Stimulated activated CD4-positive, alpha-beta T cell treated with anti-CD3 and anti-CD28 coated beads, TNF-alpha, amount 100 ng/mL, for 48 hours (primary cell): ENCODE measurements at places on chromosomes 3 and 15.

- DNase-seq, result no peak
These were observed 47.6 kb downstream of the IDH2 start for GRCh38 chr15:90054618-90055097.

GRCh38 chr3:34703053-34703452 lies 904.6 kb downstream of the PDCD6IP start:
- DNase-seq, result no peak

GRCh38 chr3:174548841-174549623 lies 310.1 kb upstream of the NAALADL2 start:
- DNase-seq, result no peak

GRCh38 chr3:87390821-87391220 lies 114.4 kb upstream of the POU1F1 start:
- DNase-seq, result no peak

DNA sequence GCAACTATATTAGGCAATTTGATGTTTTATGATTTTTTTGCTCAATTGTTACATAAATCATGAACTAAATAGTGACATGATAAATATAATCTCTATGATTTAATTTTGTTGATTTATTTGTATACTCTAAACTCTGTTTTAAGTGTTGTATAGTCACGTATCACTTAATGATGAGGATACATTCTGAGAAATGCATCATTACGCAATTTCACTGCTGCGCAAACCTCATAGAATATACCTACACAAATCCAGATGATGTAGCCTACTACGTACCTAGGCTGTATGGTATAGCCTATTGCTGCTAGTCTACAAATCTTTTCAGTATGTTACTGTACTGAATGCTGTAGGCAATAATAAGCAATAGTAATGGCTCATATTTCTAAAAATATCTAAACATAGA lies 1029.8 kb downstream of the SI start:
- DNase-seq, result no peak

DNA sequence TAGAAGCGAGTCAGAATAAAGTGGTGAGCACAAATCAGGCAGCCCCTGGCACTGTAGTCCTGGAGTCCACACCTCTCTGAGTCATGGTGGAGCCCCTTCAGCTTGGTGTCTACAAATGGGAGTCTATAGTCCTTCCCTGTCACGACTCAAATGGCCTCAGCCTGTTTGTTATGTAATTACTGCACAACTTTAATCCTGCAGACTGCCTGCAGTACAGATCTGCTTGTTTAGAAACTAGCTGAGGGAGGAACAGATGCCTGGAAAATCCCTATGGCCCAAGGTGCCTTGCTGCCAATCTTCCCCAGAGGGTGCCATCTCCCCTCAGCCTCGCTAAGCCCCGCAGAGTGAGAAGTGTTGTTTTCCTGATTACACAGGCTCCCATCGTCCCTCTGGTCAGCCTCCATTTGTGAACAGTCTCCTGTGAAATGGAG lies 3.9 kb upstream of the CXCR6 start:
- DNase-seq, result no peak

DNA sequence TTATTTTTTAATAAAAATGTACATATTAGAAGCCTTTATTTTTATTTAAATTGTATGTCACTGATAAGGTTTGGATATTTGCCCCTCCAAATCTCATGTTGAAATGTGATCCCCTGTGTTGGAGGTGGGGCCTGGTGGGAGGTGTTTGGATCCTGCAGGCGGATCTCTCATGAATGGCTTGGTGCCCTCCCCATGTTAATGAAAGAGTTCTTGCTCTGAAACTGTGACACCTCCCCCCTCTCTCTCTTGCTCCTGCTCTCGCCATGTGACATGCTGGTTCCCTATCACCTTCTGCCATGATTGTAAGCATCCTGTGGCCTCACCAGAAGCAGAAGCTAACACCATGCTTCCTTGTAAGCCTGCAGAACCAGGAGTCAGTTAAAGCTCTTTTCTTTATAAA lies 13.0 kb downstream of the AGTR1 start:
- no peak for DNase-seq

DNA sequence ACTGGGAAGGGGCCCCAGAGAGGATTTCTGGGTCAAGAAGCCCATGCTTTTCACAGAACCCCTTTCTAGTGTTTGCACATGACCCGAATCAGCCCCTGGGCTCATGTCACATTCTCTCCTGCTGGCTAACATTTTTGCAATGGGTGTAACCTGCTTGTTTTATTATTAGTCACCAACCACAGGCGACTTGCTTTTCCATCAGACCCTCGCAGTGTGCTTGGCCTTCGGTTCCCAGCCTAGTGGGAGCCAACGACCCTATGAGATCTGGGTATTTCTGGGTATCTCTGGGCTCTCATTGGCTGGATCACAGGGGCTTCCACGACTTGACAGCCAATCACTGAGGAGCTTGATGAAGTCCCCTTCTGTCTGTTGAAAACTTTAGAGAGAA lies 11.0 kb upstream of the FBLN2 start:
- DNase-seq, result no peak

DNA sequence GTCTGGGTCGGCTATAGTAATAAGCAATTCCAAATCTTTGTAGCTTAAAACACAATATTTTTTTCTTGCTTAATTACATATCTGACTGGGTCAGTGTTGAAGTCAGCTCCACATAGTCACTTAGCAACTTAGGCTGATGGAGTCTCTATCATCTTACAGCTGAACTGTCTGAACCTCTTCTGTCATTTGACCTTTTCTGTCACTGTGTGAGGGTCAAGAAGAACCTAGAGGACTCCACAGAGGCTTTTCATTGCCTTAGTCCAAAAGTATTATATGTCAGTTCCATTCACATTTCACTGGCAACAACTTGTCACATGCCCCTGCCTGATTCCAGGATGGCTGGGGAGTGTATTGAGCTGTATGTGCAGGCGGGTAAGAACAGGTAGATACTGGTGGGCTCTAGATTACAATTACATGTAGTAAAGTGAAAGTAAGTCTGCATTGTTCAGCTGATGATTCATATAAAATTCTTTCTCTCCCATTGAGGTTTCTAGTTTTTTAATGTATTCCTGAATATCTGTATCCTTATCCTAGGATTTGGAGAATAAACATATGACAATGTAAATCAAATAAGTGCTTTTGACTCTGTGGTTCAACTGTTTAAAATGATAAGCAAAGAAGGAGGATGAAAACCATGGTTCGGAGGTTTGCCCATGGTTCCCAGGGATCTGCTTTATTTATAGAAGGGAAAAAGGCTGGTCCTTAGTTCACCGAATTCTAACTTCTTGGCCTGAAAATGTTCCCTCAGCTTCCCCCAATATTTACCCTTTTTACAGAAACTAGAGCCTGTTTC lies 5.8 kb upstream of the ARPP21 start:
- no peak for DNase-seq

GRCh38 chr15:100019601-100020000 lies 286.4 kb upstream of the LYSMD4 start:
- no peak for DNase-seq

DNA sequence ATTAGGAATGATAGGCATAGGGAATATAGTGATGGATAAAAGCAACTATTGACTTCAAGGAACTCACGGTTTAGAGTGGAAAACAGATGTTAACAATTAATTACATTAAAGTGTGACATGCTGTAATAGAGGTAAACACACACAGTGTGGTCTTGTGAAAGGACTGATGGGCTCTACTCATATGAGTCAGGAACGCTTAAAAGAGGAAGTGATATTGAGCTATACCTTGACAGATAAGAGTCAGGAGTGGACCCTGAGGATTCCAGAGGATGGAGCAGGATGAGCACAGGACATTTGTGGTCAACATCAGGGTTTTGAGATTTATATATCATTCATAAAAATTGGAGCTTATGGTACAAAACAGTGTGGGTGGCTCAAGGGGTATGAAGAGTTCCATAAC lies 11.0 kb downstream of the EXOG start:
- no peak for DNase-seq

DNA sequence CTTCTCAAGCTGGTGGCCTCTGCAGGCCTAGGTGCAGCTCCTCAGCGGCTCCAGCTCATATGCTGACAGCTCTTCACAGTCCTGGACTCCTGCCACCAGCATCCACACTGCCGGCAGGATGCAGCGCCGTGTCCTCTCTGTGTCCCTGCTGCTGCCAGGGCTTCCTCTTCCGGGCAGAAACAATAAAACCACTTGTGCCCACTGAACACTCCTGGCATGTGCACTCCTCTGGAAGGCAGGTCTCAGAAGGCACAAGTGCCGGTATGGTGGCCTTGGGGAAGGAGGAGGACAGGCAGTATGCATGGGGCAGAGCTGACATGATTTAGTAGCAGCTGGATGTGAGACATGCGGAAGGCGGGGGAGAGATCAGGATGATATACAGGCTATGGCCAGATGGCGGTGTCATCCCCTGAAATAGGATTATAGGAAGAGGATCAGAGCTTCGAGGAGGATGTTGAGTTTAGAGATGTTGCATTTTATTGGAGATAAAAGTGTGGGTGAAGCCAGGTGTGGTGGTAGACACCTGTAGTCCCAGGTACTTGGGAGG lies 7.5 kb upstream of the MAN2A2 start:
- DNase-seq, result no peak

DNA sequence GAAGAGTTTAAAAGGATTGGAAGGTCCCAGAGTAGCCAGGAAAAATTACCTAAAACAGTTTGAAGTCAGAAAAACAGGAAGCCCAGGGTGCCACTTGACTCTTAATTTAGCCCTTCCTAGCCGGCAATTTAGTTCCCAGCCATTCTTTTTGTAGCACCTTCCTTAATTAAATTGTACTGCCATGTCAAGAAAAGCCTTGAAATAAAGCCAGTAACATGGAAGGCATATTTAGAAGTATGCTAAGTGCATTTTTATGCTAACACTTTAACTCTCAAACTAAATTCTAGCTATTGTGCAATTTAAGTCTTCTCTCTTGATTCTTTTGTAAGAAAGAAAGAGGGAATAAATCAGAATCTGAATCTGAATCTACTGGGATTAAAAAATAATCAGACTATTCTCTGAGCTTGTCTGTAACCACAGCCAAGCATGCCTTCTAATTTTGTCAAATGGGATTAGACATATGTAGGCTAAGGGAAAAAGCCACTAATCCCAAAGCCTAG lies 43.2 kb downstream of the MAP3K13 start:
- no peak for DNase-seq

GRCh38 chr15:42729409-42729808 lies 7.5 kb downstream of the CDAN1 start:
- DNase-seq, result no peak

GRCh38 chr3:141237701-141238521 lies 6.3 kb downstream of the PXYLP1 start:
- DNase-seq, result no peak

DNA sequence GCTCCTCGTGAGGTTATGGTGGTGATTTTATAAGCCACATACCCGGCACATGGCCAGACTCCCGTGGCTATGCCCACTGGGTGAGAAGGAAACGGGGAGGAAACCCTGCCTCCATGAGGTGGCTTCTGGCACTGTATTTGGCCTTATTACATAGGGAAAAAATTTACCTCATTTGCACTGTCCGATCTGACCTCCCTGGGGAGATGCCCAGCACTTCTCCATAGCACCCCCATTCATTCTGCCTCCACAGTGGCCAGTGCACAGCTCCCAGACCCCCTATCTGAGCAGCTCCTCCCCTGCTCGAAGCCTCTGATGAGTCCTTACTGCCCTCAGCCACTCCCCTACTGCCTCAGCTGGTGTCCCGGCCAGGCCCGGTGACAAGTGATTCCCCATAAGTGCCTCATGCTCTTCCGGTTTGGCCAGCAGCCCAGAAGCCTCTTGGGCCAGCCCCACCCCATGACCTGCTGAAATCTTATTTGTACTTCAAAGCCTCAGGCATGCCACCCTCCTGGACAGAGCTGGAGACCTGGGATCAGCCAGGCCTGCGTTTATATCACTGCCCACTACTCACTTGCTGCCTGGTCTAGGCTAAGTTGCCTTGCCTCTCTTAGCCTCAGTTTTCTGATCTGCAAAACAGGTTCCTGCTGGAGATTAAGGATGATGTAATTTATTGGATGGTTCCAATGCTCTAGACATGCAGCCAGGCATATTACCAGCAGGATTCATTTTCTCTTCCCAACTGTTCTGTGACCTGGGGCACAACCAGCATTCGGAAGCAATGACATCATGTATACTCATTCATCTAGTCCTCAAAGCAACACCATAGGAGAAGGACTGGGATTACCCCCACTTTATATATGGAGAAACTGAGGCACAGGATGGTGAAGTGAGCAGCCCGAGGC lies 30.6 kb upstream of the SLC6A6 start:
- no peak for DNase-seq

DNA sequence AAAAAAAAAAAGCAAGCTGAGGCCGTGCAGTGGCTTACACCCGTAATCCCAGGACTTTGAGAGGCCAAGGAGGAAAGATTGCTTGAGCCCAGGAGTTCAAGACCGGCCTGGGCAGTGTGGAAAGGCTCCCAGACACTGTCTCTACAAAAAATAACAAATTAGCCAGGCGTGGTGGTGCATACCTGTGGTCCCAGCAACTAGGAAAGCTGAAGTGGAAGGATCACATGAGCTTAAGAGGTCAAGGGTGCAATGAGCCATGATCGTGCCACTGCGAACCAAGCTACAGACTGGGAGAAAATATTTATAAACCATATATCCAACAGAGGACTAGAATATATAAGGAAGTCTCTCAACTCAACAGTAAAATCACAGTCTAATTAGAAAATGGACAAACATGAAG lies 10.0 kb downstream of the KLHDC8B start:
- DNase-seq, result no peak

GRCh38 chr3:108461661-108462111 lies 48.7 kb downstream of the MYH15 start:
- no peak for DNase-seq

GRCh38 chr15:83784975-83785374 lies 131.1 kb downstream of the ADAMTSL3 start:
- DNase-seq, result no peak
